Upper lobe of left lung (tissue), 6 donors: ENCODE measurements at places on chromosomes 5 and 9. TPM values are rescaled to one million over a fixed set of nuclear protein-coding genes. Genes with fewer than 3 reads are reported as not detected.

DNA sequence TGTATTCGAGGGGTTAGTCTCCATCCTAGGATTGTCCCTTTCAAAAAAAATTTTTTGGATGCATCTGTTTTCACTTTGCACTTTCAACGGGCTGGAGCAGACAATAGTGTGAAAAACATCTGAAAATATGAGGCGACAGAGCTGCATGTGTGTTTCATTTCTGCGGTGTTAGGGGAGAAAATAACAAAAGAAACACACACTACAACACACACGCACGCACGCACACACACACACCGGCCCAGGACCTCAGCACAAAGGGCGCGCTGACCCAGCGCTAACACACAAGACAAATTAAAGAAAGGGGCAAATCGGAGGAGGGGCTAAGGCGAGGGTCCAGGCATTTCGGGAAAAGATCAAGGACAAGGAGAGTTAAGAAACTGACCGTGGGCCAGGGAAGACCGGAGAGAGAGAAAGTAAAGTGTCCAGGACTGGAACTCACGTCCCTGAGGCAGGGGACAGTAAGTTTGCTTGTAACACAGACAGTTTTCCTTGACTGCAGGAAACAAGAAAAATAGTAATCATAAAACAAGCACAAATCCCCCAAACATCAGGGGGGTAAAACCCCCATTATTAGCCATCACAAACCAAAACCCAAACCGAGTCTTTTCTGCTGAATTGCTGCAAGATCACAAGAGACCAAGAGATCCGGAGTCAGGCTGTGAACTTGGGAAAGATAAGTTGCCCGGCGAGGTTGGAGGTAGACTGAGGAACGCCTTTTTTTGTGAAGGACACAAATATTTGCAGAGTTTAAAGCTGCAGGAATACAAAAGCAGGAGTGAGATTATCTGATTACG, 302.1 kb downstream of the PARP8 start:
- DNase-seq = no peak

Gene TMEM174
- total RNA-seq = not detected

GRCh38 chr9:123629531-123629930, 273.5 kb downstream of the CRB2 start:
- no peak for DNase-seq

Gene CRHBP
- 0.81 TPM for total RNA-seq

Gene SLC46A2
- 23.6 TPM for total RNA-seq

GRCh38 chr9:27752069-27752468, 178.8 kb upstream of the C9orf72 start:
- no peak for DNase-seq

- DNase-seq = no peak
Measured at GRCh38 chr5:170596482-170597044, 92.7 kb downstream of the KCNIP1 start.

DNA sequence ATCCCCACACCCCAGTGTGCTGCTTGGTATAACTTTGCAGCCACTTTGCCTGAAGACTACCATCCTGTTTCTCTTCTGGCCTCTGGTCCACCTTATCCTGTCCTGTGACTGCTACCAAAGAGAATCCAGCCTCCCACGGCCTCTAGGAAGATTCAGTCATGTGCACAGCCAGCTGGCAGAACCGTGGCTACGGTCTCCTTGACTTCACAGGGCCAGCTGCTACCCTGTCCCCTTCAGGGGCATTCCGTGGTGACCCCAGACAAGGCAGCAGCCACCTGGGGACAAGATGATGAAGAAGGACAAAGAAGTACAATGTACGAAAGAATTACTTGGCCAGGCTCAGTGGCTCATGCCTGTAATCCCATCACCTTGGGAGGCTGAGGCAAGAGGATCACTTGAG, 98.6 kb downstream of the PDE6A start:
- no peak for DNase-seq

GRCh38 chr5:55306641-55307382, 682 bp downstream of the DHX29 start:
- DNase-seq = no peak

GRCh38 chr5:176534640-176535039, 2.6 kb downstream of the RNF44 start:
- DNase-seq = no peak

Gene SLC1A1
- total RNA-seq = 62.5 TPM

Gene C9orf153
- total RNA-seq = not detected

Gene NSG2
- total RNA-seq = 0.09 TPM

GRCh38 chr5:125073090-125073489, 326.7 kb upstream of the ZNF608 start:
- no peak for DNase-seq

- DNase-seq = no peak
Measured at GRCh38 chr5:62685221-62685620, 106.6 kb downstream of the LRRC70 start.

DNA sequence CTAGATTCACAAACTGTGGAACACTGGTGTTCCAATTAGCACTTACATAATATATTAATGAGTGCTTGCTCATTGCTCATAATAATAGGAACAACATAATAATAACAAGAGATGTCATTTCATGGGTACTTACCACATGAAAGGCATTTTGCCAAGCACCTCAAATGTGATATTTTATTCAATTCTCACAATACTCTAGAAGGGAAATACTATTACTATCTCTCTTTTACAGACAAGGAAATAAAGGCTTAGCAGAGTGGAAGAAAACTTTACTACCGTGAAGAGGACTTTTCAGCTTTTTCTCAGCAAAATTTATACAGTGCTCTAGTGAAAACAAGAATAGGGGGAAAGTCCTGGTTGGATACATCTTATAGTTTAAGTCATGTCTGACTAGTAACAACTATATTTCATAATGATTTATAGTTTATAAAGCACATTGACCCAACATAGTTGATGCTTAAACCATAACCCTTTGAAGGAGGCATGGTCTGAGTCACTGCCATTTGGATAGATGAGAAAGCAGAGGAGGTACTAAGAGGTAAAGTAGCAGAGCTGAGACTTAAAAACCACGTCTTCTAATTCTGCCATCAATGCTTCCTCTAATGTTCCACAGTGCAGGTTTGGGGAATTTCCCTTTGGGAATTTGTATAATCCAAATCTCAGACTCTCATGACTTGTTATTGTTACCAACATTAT, 124.7 kb downstream of the CEP120 start:
- no peak for DNase-seq

DNA sequence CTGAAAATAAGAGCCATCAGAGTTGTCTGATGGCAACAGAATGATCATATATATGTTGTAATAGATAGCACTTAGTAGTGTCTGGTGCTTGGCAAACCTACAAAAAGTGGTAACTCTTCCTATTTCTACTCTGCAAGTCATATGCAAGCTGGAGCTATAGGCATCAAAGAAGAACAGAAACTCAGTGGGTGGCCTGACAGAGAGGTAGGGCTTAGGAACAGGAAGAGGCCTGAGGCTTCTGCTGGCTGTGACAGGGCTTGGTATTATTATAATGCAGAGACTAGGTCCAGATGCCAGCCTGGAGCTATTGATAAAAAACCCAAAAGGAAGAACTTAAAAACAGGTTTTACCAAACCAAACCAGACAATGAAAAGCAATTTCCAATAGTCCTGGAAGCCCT, 4.4 kb upstream of the DIAPH1 start:
- DNase-seq = no peak

Gene HSD17B3
- total RNA-seq = 1.0 TPM

GRCh38 chr5:160384681-160385080, 14.3 kb upstream of the C1QTNF2 start:
- DNase-seq = no peak

- DNase-seq = no peak
Measured at GRCh38 chr9:34079181-34079580, 30.5 kb upstream of the UBAP2 start.

DNA sequence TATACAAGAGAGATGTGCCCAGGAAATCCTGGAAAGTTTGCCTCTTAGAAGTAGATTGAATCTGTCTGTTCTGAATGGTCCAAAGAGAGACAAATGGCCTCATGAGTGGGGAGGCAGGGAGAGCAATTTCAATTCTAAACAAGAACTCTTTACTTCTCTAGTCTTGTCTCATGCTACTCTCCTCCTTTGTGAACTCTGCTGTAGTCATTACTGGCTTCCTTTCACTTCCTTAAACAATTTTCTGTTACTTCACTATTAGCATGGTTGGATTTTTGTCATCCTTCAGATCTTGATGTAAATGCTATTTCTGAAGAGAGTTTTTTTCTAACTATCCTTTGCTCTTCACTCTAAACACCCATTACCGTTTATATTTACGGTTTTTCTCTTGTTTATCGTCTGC, 54.0 kb upstream of the GRIN3A start:
- DNase-seq = no peak

DNA sequence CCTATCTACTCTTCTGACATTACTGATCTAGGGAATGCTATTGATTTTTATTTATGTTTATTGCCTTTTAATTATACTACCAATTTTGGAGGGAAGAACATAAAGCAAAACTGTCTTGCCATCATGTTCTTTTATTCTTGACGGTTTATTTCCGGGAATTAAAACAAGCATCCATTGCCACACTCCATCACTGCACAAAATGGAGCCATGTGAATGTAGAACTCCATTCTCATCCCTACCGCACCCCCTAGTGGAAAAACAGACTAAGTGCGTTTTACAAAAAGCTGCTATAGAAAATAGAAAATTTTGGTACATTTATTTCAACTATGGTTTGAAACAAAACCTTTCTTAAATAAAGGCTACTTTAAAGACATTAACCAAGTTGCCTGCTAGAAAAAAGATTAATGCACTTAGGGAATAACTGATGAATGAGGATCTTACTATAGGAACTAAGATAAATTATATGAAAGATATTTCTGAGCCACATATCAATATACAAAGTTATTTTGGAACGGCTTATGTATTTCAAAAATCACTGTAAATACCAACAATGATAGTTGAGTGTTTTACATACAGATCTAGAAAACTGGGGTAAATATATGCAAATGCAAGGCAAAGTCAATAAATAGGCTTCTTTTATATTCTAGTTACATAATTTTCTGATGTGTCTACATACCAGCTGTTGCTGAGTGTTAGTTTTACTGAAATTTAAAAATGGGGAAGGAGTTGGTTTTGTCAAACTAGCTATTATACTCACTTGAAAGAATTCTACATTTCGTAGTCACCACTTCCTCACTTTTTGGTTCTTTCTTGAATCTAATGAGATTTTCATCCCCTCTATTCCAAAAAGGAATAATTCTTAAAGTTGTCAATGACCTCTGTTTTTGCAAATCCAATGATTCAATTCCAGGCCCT, 26.5 kb downstream of the OXCT1 start:
- DNase-seq = no peak

Gene DOCK2
- total RNA-seq = 75.5 TPM

Gene LHX3
- 0.20 TPM for total RNA-seq

GRCh38 chr5:17180864-17181723, 36.3 kb upstream of the BASP1 start:
- DNase-seq = no peak
